ENCODE measurements at places on chromosomes 16 and 17.

- no peak for DNase-seq
These were observed 30.3 kb upstream of the RCVRN start for GRCh38 chr17:9935408-9935807.

- DNase-seq = no peak
These were observed 11.6 kb upstream of the GP1BA start for GRCh38 chr17:4920351-4921048.

DNA sequence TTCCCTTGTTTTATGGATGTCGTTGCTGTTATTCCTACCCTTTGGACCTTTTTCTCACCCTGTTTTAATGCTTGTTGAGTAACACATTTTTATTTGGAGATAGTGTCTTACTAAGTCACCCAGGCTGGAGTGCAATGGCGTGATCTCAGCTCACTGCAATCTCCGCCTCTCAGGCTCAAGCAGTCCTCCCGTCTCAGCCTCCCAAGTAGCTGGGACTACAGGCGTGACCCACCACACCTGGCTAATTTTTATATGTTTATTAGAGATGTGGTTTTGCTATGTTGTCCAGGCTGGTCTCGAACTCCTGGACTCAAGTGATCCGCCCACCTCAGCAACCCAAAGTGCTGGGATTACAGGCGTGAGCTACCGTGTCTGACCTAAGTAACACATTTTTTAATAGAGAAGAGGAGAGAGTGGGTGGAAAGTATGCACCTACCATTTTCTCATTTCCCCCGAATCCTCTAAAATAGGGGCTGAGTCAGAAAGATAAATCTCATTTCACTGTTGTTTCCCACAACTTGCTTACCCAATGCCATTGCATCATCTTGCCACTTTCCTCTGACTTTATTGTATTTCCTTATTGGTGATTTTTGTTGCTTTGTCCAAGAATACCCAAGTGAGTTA is 7.0 kb downstream of the DHX40 start:
- no peak for DNase-seq

- no peak for DNase-seq
These were observed 29.6 kb downstream of the OGFOD1 start for GRCh38 chr16:56480776-56481467.

DNA sequence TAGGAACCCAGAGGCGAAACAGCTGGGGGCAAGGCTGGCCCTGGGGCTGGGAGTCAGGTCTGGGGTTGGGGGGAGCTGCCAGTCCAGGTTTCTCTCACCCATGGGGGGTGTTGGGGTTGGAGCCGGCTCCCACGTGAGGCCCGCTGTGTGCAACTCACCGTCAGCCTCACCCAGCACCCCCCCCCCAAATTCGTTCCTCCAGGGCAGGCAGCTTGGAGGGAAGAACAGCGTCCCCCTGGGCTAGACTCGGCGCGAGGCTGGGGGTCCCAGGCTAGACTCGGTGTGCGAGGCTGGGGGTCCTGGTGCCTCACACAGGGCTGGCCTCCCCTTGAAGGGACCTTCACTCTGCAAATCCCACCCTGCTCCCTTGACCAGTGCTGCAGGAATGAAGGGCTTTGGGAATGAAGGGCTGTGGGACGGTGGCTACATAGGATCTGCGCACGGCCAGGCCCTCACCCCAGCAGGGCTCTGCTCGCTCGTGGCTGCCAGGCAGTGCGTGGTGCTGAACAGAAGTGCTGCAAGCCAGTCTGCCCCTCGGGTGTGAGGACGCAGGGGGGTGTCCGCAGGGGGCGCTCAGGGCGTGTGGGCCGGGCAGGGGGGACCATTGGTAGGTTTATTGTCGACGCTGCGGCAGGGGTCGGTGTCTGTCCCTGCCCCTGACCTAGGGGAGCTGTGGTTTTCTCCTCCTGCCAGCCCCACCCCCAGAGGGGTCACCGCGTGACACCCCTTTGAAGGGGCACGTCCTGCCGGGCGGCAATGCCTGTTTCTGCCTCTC is 74.7 kb downstream of the KLHDC4 start:
- no peak for DNase-seq
